Mesothelial cell of epicardium (in vitro differentiated cells): ENCODE measurements at places on chromosomes 13 and 19.

GRCh38 chr13:35648201-35648600 is 171.7 kb upstream of the MAB21L1 start:
- no peak for DNase-seq

GRCh38 chr13:71056581-71056980 is 810.4 kb downstream of the DACH1 start:
- DNase-seq, result no peak

GRCh38 chr13:28273919-28274318 is 135.6 kb downstream of the PAN3 start:
- no peak for DNase-seq

DNA sequence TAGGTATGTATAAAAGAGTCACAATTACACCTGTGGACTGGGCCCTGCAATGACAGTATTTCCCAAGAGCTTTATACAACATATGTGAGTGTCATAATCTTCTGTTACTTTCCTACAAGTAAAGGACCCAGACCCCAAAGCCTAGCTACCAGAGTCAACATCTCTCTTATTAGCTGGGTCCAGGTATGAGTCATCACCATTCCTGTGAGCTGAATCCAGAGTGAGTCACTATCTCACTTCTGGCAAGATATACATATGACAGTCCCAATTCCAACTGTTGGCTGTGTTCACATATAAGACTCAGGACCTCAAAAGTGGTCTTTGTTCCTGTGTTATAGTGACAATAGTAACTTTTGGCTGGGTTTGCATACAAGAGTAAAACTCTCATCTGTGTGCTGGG is 46.7 kb downstream of the ZNF729 start:
- DNase-seq, result no peak

- DNase-seq, result no peak
These were observed 7.5 kb upstream of the PDCD5 start for GRCh38 chr19:32573492-32573794.

DNA sequence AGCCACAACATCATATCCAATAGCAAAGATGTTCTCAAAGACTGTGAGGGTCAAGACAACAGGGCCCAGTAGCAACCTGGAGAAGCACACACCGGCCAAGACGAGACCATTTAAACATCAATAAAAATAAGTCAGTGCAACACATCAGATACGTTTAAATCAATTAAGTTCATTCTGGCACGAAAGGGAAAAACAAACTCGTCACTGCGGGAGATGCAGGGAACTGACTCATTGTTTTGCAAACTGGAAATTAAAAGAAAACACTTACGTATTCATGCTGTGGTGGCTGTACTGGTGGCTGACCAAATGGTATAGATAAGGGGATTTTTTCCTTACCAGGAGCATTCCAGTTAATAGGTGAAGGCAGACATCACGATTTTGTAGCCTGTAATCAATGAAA is 26.3 kb upstream of the SLC15A1 start:
- DNase-seq, result no peak

DNA sequence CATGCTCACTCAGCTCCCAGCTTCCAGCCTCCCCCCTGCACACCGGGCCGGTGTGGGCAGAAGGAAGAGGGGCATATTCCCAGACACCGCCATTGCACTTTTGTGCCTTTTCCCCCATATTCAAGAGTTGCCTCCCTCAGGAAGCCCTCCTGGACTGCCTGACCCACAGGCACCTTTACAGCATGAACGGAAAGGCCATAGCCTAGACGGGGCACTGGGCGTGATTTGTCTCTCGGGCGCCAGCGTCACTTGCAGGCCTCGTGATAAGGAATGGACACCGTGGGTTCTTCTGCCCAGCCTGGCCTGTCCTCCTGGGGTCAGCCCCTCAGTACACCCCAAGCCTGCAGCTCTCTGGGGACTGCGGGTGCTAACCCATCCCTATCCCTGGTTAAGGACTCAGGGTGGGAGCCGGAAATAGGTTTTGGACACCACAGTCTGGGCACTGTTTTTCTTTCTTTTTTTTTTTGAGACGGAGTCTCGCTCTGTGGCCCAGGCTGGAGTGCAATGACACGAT is 933 bp upstream of the UQCR11 start:
- no peak for DNase-seq

DNA sequence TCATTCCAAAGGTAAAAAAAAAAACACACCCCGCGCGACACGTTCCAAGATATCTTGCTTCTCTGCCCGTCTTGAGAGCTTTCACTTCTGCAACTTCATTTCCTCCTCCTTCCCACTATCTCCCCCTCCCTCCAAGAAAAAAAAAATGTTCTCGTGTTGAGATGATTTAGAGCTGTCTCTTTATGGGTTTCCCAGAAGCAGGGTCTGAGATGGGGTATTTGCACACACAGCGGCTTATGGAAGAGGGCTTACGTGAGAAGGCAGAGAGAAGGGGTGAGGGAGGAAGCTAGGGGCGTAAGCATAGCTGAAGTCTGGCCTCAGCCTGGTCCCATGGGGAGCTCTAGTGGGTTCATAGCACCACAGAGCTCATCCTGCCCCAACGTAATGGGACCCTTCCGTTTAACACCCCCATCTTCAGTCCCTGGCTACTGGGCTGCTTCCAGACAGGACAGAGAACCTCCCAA is 31.3 kb upstream of the USE1 start:
- no peak for DNase-seq

DNA sequence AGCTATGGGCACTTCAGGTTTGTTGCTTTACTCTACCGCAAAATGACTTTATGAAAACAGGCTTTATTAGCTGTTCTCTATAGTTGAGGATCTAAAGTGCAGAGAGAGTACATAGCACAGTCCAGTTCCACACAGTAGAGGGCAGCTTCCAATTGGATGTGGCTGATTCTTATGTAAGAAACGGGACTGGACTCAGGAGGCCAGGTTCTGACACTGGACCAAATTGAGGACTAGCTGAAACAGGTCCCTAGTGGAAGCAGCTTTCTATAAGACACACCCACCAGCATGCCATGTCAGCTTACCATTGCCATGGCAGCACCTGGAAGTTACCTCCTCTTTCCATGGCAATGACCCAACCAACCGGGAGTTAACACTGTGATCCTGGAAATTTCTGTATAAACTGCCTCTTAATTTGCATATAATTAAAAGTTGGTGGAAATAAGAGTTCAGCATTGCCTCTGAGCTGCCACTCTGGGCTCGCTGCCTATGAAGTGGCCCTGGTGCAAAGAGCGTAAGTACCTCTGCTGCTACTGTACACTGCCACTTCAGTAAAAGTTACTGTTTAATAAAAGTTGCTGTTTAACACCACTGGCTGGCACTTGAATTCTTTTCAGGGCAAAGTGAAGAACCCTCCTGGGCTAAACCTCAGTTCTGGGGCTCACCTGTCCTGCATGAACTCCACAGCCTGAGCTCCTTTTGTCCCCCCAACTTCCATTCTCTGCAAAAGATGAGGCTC is 211.9 kb upstream of the SLC10A2 start:
- no peak for DNase-seq

DNA sequence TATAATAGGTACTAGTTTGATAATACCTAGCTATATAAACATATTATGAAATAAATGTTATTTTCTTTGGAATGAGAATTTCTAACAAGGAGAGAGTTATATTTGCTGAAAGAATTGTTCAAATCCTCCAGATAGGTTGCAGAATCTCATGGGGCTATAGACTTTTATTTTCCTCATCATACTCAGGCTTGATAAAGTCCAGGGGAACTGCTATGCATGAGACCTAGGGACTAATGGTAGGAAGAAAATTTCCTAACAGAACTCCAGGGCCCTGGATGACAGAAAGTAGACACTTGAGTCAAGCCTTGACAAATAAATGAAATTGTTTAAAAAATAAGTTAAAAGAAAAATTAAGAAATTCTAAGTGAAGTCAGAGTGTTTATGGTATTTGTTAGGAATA is 138.5 kb upstream of the DACH1 start:
- no peak for DNase-seq

- no peak for DNase-seq
These were observed 450 bp downstream of the NDUFA11 start for GRCh38 chr19:5903056-5903623.

DNA sequence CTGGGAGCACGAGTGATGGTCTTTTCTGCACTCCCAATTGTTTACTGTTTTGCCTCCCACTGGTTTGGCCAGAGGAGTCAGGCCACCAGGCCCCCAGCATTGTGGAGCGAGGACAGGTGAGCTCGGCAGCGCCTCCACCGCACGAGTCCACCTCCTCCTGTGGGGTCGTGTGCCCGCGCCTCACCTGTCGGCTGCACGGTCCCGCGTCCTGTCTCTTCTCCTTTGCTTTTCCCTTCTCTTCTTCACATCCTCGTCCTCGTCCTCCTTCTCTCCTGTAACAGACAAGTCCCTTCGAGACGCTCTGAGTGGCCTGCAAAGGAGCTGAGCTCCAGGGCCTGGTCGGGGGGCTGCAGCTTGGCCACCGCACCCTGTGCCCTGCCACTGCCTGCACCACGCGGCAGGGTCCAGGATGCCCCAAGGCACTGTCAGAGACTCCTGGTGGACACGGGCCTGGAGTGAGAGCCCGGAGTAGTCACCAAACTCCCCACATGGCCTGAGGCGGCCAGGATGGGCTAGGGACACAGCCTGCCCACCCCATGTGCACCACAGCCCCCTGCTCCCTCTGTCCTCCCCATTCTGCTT is 11.4 kb downstream of the AKAP8 start:
- DNase-seq, result no peak

- no peak for DNase-seq
These were observed at the start of gene VAV1 for GRCh38 chr19:6772028-6772865. VAV1 (plus strand) TSS chr19:6772708; CDS start chr19:6772808, 100 bp downstream.

DNA sequence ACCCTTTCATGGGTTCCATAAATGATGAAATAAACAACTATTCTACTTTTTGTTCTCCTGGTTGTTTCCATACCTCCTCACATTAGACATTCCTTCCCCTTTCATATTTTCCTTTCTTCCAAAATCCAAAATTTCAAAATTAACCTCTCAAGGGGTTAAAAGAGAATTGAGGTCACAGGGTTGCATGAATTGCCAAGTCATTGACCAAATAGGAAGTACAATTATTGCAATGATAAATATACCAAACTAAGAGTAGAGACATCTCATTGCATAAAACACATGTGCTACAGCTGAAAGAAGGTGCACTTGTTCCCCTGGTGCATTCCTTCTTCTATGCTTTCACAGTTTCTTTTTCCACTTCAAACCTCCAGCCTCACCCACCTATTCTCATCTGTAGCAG is 136.1 kb downstream of the KCTD12 start:
- no peak for DNase-seq

DNA sequence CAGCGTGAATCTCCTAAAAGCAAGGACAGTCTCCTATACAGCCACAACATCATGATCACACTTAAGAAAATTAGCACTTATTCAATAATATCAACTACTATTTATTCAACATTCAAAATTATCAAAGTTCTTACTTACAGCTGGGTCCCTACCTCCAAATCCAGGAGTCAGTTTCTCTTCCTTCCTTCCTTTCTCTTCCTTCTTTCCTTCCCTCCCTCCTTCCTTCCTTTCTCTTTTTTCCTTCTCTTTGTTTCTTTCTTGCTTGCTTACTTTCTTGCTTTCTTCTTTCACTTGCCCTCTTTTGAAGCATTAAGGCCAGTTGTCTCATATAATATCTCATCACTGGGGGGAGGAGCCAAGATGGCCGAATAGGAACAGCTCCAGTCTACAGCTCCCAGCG is 107.6 kb downstream of the DCT start:
- DNase-seq, result no peak

- DNase-seq, result no peak
These were observed 1090.9 kb downstream of the PCDH9 start for GRCh38 chr13:66139250-66139649.

- DNase-seq, result peak; percentile 62
These were observed 11.0 kb downstream of the ZNF552 start for GRCh38 chr19:57803594-57804325.

GRCh38 chr13:30052120-30052519 is 201.7 kb upstream of the UBL3 start:
- DNase-seq, result no peak

DNA sequence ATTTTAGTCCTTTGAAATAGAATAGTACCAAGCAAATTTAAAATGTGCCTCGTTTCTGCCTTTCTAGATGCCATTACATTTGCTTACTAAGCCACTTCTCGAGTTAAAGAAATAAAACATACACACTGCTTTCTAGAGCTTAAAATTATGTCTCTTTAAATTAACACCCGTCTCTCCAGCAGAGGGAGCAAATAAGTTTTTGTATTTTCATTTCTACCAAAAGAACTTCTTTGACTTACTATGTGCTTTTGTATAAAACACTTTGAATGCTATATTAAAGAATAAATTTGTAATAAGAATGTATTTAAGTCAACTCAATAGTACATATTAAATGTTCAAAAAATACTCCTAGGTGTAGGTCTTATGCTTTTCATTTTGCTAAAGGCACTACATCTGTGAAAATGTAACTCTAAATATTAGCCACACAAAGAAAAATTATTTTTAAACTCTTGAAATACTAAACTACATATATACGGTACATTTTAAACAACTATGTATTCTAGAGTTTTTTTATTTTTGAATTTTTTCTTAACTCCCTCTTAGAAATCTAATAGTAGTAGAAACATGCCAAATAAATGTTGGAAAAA is 269.3 kb upstream of the MIR17HG start:
- DNase-seq, result no peak

DNA sequence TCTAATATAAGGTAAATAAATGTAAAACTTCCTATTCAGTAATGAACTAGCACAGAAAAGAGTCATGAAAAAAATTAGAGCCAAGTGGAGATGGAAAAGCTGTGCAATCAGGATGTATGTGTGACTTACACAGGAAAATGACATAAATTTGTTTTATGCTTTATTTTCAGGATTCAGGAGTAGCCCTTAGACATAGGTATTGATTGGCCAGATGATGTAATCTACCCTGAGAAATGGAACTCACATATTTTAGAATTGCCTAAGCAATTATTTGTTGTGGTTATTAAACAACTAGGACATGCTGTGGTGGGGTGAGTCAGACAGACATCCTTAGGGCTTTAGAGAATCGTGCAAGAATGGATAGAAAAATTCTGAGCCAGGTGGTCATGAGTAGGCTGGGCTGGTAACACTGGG is 110.6 kb downstream of the PCDH9 start:
- DNase-seq, result no peak

DNA sequence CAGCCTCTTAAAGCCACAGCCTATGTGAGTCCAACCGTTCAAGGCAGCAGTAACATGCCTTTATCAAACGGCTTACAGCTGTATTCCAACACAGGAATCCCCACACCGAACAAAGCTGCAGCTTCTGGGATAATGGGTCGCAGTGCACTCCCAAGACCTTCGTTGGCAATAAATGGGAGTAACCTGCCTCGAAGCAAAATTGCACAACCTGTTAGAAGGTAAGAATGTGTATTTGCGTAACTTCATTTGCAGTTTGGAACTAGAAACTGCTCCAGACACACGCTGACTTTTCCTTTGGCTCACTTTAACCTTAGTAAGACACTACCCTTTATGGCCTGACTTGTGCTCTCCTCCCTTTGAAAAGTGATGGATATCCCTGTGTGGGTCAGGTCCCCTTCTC is 63.4 kb downstream of the SLAIN1 start:
- no peak for DNase-seq

- no peak for DNase-seq
These were observed 38.6 kb upstream of the FBXL3 start for GRCh38 chr13:77065461-77066147.
